Mesenteric fat pad (tissue), 1 donor: ENCODE measurements at places on chromosomes 3 and 15.

GRCh38 chr3:59286791-59287531 is 237.1 kb upstream of the CFAP20DC start:
- DNase-seq, result no peak

DNA sequence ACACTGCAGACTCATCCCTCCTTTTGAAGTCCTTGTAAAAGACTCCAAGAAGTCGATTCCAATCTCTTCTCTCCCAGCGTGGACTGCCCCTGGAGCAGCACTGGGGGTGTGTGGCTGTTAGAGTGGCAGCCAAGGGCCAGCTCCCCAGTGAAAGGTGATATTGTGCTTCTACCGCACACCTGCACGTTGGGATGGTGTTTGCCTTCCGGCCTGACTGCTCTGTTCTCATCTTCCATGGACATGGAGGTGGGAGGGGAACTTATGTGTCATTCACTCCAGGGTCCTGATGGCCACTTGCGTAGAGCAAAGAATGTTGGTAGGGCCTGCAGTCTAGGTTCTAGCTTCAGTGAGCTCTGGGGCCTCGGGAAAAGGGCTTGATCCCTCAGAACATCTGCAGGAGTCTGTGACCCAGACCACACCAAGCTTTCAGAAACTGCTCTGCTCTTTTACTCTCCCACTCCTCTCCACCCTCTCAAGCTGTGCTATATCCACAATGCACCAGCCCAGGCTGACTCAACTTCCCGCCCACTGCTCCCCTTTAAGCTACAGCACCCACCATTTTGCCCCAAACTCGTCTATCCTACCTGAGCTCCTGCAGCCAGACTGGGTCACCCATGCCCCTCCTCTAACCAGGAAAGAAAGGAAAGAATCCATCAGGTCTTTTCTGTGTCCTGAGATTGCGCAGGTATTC is 31.3 kb downstream of the LIPC start:
- no peak for DNase-seq

DNA sequence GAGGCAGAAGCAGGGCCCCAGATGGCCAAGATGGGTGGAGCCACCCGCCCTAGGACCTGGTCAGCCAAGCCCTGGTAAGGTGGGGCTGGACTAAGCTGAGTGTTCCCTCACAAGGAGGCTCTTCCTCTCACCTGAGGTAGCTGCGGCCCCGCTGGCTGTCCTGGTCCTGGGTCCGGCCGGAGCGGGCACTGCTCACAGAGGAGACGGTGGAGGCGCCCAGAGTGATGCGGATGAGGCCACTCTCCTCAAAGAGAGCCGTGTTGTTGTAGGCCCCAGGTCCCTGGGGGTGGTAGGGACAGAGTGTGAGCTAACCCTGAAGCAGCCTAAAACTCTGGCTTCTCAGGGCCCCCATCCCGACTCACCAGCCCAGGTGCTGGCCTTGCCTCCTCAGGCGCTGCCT is 7.3 kb upstream of the SLC26A6 start:
- no peak for DNase-seq

DNA sequence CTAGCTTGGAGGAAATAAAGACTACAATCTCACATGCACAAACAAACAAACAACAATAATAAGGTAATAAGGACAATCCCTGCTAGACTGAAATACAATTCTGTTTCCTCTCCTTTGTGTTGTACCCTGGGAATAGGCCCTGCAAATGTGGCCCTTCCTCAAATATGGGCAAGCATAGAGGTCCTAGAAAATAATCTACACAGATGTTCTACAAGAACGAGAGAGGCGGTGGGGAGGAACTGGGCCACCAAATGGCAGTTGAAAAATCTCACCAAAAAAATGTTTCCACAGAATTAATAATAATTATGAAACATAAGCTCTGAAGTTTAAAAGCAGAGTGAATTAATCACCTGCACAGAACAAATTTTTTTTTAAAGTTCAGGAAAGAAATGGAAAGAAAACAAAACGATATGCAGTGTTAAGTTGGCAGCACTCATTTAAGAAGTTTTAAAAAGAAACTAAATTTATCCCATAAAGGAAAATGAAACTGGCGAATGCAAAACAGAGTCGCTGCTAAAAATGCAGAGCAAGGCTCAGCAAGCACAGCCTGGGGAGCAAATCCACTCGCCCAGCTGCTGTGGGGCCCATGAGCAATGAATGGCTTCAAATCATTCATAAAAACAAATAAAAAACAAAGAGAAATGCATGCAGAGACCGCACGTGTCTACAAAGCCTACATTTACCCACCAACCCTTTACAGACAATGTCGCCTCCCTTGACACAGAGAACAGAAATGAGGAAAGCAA is 475.4 kb downstream of the OCA2 start:
- DNase-seq, result no peak

- DNase-seq, result no peak
These were observed 28.4 kb downstream of the KAT2B start for GRCh38 chr3:20068512-20069177.

DNA sequence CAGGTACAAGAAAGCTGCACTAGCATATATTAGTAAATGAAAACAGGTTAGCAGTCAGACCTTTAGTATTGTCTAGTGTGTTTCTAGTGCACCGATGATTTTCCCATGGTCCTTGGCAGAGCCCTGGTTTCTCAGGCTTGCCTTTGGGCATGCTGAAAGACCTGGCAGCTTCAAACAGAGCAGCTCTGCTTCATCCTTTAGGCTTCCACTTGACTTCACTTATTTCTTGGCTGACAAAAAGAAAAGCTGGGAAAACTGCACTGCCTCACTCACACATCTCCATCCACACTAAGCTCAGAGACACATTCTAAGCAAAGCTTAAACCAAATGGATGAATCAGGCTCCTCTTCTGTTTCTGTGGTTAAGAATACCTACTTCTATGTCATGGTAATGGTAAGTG is 374.8 kb upstream of the PDZRN3 start:
- no peak for DNase-seq

DNA sequence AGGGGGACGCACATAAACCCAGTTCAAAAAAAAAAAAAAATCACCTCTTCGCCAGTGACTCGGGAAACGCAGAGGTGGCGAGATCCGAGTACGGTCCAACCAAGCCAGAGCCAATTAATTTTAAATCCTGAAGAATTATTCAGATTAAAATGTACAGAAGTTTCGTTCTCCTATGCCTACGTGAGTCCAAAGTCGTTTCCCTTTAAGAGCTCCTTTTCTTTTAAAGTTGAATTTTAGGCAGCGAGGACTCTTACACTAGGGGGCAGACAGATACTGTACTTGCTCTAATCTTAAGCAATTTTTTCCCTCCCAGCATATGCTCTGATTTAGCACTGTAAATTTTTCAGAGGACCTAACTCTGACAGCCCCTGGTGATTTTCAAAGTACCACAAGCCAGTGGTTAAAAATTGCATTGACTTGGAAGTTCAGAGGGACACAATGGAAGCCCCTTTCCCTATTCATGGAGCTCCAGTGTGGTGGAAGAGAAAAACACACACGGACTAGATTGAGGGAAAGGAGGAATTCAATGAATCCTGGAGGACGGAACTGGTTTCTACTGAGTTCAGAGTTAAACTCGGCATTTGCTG is 3.3 kb upstream of the NR2F2 start:
- DNase-seq, result no peak

- no peak for DNase-seq
These were observed 112.8 kb downstream of the LPP start for GRCh38 chr3:188266562-188267274.

- no peak for DNase-seq
These were observed 25.9 kb downstream of the PLD1 start for GRCh38 chr3:171784387-171784786.

- DNase-seq, result peak; percentile 75
These were observed 25.4 kb downstream of the ISG20 start for GRCh38 chr15:88664151-88664778.

- DNase-seq, result no peak
These were observed 223.4 kb downstream of the FEZF2 start for GRCh38 chr3:62149962-62150361.

DNA sequence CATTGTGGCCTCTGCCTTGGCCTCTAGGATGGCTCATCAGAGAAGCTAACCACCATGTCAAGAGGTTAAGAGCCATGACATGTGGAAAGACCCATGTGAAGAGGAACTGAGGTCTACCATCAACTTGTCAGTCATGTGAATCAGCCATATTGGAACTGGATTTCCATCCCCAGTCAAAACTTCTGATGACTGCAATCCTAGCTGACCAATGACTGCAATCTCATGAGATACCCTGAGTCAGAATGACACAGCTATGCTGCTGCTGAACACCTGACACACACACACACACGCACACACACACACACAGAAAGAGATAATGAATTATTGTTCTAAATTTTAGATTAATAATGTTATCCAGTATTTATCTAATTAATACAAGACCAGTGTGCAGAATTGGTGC is 337.5 kb upstream of the LMCD1 start:
- DNase-seq, result no peak

GRCh38 chr3:330494-331115 is 134.0 kb downstream of the CHL1 start:
- DNase-seq, result no peak

DNA sequence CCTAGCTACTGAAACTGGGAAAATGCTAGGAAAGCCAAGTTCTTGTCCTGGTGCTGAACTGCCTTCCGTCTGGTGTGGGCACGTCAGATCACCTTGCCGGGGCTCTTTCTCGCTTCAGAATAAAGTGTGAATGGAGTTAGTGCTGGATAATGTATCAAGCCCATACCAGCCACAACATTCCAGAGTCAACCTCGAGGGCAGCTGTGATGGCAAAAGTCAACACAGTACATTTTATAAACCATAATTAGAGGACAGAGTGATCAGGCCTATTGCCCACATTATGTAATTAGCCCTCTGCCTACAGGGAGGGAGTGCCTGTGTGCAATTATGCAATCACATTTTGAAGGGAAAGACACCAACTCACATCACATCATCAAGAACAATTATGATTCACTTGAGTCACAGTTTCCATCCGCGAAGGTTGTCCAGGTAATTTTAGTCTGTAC is 165.2 kb downstream of the RORA start:
- DNase-seq, result no peak

GRCh38 chr3:84077479-84077878 is 881.3 kb upstream of the CADM2 start:
- no peak for DNase-seq

DNA sequence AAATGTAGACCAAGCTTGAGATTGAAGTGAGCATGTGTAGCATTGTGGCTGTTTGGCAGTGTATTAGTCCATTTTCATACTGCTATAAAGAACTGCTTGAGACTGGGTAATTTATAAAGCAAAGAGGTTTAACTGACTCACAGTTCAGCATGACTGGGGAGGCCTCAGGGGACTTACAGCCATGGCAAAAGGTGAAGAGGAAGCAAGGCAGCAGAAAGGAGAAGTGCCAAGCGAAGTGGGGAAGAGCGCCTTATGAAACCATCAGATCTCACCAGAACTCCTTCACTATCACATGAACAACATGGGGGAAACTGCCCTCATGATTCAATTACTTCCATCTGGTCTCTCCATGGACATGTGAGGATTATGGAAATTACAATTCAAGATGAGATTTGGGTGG is 8.6 kb upstream of the CERS3 start:
- no peak for DNase-seq

- no peak for DNase-seq
These were observed 343.5 kb downstream of the PDCD6IP start for GRCh38 chr3:34141841-34142337.

DNA sequence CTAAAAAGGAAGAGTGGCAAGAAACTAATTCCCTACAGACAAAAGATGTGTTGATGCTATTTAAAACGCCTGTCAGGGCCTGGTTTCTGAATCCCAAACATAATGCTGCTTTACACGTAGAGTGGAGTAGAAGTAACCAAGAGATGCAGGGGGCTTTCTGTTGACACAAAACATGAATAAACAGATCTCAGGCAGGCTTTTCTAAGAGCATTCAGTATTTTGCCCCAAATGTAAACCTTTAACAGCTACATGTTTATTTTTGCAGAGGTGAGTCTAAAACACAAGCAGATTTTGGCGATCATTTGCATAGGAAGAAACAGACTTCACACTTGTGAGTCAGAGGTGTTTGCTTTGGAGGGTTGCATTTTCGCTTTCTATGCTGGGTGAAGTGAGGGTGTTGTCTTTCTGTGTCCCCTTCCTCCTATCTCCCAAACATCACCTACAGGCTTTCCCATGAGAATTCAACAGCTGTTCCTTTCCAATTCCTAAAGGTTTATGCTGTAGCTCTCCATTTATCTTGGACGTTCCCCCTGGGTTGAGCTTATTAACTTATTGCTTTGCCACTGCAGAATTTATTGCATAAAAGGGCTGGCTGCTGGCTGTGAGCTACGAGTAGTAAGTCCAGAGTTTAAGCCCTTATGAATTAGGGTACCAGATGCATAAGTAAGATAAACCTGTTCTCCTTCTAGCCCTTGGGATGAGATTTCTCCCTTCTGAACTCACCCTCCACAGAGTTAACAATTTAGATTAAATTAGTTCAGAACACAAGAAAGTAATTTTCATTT is 156.7 kb downstream of the DIPK2A start:
- DNase-seq, result no peak

- no peak for DNase-seq
These were observed 85.1 kb upstream of the CSPG5 start for GRCh38 chr3:47663630-47664240.

DNA sequence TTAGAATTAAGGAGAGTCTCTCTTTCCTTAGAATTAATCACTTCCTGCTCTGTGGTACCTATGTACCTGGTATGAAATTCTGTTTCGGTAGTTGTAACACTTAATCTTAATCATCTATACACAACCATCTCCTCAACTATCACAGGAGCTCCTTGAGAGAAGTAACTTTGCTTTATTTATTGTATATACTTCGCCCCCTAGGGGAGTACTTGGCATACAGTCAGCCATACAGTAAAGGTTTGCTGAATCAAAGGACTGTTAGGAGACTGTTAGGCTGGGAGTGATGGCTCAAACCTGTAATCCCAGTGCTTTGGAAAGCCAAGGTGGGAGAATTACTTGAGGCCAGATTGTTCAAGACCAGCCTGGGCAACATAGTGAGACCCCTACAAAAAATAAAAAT is 44.7 kb downstream of the RORA start:
- no peak for DNase-seq

- DNase-seq, result no peak
These were observed 12.9 kb upstream of the CNBP start for GRCh38 chr3:129196601-129197000.
